ENCODE measurements at places on chromosomes 4 and X.

GRCh38 chr4:68576272-68577125 is at the start of gene UGT2B17:
Gene UGT2B17 (minus strand): TSS chr4:68576322. CDS start chr4:68568484, 7,838 bp downstream.
- DNase-seq, result no peak

DNA sequence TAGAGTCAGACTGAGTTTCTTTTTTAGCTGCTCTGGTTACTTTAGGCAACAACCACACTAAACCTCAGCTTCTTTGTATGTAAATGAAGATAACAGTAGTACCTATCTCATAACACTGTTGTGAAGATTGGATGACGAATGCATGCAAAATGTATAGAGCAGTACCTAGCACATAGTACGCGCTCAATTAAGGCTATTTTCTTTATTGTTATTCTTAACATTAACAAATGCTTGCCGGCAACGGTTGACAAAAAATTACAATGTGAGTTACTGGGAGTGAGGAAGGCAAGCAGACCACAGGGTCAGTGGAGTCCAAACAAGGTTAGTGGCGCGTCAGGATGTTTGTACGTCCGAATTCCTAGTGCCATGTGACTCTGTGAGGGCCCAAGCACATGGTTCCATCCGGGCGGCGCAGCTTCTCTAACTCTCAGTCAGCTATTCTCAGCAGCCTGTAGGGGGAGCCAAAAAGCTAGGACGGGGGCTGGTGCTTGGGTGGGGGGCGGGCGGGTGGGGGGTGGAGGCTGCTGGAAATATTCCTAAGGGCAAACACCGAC is 821 bp upstream of the NALF2 start:
- DNase-seq, result no peak

DNA sequence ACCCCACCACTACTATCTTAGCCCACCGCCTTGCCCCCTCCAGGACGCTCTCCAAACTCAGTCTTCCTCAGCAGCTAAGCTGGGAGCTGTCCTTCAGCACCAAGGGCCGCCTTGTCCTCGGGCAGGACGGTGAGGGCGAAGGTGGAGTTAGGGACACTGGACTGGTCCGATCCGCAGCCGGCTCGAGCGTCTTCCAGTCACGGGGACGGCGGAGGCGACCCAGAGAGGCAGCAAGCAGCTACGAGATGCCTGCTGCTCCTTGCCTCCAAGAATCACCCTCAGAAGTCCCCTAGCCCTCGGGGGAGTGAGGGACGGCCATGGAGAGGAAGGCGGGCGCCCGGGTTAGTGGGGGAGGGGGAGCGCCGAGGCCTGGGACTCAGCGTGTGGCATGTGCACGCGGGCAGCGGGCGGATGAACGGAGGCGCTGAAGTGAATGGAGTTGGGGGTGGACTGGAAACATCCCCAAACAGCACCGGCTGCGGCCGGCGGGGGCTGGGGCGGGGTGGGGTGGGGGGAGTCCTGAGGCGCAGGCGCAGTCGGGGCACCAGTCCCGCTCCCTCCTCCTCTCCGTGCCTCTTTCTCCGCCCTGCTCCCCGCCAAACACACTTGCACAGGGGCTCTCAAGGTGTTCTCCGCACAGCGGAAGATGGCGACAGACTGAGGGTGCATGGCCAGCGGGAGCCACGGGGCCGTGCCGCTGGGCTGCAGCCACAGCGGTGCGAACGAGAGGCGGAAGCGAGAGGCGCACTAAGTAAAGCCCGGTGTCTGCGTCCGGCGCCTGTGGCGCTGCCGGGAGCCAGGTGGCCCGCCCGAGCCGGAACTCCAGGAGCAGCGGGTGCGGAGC is at the start of gene NALF2:
Gene NALF2, plus strand, starts transcription at position 545 of the 844 bp plus-strand sequence. CDS start 957 bp downstream, outside the sequence.
- DNase-seq, result no peak

DNA sequence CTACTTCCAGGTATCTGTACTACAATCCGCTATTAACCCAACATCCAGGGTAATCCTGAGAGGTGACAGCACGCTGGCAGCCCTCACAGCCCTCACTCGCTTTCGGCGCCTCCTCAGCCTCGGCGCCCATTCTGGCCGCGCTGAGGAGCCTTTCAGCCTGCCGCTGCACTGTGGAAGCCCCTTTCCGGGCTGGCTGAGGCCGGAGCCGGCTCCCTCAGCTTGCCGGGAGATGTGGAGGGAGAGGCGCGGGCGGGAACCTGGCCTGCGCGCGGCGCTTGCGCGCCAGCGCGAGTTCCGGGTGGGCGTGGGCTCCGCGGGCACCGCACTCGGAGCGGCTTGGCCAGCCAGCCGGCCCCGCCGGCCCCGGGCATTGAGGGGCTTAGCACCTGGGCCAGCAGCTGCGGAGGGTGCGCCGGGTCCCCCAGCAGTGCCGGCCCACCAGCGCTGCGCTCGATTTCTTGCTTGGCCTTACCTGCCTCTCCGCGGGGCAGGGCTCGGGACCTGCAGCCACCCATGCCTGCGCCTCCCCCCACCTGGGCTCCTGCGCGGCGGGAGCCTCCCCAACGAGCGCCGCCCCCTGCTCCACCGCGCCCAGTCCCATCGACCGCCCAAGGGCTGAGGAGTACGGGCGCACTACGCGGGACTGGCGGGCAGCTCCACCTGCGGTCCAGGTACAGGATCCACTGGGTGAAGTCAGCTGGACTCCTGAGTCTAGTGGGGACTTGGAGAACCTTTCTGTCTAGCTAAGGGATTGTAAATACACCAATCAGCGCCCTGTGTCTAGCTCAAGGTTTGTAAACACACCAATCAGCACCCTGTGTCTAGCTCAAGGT is 87.3 kb downstream of the PRSS12 start:
- DNase-seq, result no peak

DNA sequence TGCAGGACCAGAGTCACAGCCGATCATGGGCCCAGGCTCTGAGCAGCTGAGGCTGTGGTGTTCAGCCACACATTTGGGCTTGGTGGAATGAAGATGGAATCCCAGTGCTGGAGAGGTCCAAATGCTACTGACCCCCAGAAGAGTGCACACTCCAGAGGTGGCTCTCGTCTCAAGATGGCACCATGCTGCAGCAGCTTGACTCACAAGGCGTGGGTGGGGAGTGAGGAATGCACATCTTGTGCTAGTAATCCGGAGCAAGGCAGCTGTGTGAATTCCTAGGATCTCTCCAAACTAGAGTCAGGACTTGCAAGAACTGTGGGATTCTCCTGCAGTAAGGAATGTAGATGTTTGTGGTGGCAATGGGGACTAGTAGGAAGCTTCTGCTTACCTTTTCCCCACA is 28.7 kb downstream of the RAB28 start:
- DNase-seq, result no peak

DNA sequence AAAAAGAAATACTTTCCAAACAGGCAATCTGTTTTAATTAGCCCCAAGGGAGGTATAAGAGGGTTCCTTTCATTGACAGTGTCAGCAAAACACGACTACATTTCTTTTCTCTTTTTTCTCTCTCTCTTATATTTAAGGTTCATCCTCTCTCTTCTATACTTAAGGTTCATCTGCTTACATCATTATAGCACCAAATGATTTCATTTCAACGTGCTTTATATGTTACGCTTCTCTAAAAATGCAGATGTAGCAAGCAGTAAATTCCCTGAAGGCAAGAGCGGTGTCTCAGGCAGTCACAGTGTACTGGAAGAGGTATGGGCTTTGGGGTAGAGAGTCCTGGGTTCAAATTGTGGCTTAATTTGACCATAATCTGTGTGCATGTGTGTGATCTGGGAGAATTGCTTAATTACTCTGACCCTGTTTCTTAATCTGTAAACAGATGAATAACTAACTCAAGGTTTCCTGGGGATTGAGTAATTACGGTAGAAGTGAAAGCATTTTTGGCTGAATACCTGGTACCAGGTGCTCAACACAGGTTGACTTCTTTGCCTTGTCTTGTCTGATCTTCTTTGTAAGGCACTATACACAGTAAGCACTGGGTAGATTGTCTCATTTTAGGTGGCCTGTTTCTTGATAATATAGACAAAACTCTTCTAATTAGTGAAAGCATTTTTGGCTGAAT is 180.8 kb downstream of the SPRY1 start:
- no peak for DNase-seq

DNA sequence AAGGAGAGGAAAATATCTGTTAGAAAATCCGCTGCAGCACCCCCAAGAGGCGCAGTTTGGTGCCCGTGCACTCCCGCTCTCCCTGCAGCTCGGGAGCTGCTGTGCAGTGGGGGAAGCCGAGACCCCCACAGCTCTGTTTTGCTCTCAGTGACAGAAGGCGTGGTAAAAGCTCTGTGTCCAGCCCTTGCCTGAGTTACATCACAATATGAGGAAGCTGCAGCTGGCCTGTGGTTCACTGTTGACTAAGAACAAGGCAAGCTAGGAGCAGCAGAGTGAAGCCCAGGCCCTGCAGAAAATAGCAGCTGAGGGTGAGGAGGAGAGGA is 88.5 kb upstream of the ADRA2C start:
- DNase-seq, result no peak

DNA sequence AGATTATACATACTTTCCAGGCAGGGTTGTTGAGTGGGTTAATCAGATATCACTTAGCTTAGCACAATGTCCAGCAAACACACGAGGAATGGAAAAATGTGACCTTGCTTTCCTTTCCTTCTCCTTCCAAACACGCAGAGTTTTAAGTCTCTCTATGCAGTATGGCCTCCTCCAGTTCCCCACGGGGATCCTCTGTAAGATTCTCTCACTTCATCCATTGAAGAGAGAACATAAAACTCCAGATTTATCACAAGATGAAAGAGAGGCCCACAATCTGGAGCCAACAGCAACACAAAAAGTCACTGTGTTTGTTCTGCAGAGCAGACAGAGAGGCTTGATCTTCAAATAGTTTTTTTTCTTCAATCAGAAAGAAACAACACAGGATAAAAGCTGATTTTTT is 336.8 kb upstream of the CLNK start:
- no peak for DNase-seq

- DNase-seq, result no peak
These were observed 4.1 kb downstream of the AFF1 start for GRCh38 chr4:86938771-86939520.

- no peak for DNase-seq
These were observed 116.9 kb downstream of the RASL11B start for GRCh38 chr4:52979020-52979419.

DNA sequence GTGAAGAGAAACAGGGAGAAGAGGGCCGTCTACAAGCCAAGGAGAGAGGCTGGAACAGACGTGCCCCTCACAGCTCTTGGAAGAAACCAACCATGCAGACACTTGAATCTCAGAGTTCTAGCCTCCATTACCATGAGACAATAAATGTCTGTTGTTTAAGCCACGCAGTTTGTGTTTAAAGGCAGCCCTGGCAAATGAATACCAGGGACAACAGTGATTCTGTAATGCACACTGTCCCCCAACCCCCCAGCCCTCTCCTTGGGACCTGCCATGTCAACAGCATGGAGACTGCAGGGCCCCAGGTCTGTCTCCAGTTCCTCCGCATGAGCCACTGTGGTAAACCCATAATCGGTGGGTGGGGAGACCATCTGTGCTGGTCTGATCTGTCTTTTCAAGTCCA is 348.0 kb upstream of the KLF3 start:
- DNase-seq, result no peak

DNA sequence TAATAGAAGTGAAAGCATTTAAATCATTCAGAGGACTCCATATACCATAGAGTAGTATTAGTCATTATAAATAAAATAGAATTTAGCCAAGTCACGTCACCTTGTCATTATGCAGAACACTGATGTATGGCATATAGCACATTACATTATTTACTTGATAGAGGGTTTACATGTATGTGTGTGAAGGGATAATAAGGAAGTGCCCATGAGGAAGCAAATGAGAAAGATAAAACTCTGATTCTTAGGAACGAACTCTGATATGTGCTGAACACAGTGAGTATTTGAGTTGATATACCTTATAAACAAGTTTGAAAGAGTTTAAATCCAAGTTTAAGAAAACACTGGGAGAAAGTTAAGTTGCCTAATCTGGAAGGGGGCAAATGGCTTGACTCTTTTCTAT is 160.5 kb upstream of the NDST3 start:
- no peak for DNase-seq

GRCh38 chr4:6710282-6710681 is 617 bp upstream of the MRFAP1L1 start:
- DNase-seq, result no peak

GRCh38 chr4:144734522-144734921 is 88.6 kb downstream of the HHIP start:
- DNase-seq, result no peak

- no peak for DNase-seq
These were observed 1498.2 kb upstream of the TENM3 start for GRCh38 chr4:180745019-180745418.

DNA sequence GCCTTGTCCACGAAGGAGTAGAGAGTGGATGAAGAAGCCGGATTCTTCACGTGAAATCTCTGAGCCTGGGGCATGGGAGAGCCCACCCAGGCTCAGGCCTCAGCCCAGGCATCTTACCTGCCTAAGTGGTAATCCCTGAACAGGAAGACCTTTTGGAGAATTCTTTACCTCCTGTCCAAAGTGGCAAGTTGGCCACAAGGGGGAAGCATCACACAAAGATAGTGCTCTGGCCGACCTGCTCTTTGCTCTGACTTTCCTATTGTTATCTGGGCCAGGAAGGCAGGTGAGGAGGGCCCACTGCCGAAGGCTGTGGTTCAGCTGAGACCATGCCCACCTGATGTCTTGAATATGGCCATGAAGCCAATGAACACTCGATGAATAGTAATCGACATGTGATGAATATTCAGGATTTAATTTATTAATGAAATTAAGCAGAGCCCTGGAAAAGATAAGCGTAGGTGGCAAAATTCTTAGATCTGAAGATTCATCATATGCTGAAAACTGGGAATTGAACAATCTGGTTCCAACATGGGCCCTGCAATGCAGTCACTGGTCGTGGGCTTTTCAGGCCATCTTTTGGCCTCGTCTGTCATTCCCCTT is 93.8 kb downstream of the PDGFRA start:
- peak; percentile 12 for DNase-seq

GRCh38 chr4:137768881-137769280 is 236.6 kb upstream of the PCDH18 start:
- DNase-seq, result no peak

DNA sequence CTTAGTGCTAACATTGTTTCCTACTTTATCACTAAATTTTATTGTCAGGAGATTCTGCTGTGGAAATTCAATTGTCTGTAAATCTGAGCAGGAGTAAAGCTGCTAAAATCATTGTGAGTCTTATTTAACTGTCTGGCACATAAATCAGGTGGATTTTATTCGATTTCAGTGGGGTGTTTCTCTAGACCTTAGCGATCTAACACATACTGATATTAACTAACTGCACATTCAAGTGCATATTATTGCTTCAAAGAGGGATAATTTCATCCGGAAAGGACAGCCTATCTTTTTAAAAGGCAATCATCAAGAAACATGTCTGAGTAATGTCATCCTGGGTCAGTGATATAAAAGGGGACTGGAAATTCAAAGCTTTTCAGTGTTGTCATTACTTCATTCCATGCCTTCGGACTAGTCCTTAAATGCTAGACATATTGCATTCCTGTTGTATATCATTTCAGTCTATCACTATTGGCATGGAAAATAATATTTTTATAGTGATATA is 388.7 kb downstream of the PCDH10 start:
- DNase-seq, result no peak

GRCh38 chr4:38013461-38014366 is 53.5 kb downstream of the PTTG2 start:
- no peak for DNase-seq
